Suppressor macrophage treated with lipopolysaccharide for 1 hour (primary cell): ENCODE measurements at places on chromosomes 7 and 10.
A peak's percentile ranks its signal among the peaks of the same experiment; 100 is the strongest.

DNA sequence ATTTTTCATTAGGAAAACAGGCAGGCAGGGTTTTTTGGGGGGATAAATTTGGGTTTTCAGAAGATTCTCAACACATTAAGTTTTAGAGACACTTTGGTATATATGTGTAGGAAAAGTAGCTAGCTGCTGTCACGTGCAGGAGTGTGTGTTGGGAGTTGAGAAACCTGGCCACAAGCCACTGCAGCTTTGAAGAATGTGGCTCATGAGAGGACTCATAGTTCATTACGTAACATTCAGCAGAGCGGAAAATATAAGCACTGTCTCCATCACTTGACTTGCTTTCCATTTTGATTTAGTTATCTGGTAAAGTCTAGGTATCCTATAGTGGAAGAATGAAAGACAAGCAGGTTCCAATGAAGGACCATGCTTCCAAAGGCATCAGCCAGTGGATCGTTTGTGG, 31.2 kb downstream of the SMNDC1 start:
- peak; percentile 66 for DNase-seq

- no peak for DNase-seq
These were observed 106.9 kb upstream of the C7orf33 start for GRCh38 chr7:148483515-148484308.

GRCh38 chr10:110209926-110210673, 2.7 kb downstream of the MXI1 start:
- peak; percentile 48 for DNase-seq

GRCh38 chr7:106979551-106980357, 64.8 kb upstream of the PRKAR2B start:
- no peak for DNase-seq
